T1000 (cell line): ENCODE measurements at places on chromosomes 11 and 22.

- no peak for DNase-seq
Observed at GRCh38 chr11:35116245-35116644, 22.7 kb upstream of the CD44 start.

DNA sequence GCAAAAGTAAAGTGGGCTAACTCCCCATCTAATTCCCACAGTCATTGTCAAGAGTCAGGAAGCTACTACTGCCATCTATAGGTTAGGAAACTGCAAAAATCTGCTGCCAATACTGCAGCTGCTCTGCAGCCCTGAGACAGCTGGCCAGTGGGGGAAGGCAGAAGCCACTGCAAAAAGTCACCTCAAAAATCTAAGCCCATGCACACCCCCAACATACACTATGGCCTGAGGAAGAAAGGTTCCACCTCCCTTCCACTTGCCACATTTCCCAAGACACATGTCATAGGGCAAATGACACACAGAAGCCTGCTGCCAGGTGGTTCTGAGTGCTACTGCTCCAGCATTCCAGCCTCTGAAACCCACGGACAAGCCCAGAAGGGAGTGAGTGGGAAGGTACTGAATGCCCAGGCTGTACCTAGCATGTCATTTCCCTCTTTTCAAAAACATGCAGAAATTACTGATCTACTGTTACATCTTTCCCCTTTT lies 36.9 kb downstream of the DGCR2 start:
- no peak for DNase-seq

- DNase-seq, result no peak
Observed at GRCh38 chr11:11173316-11174025, 179.6 kb downstream of the CSNK2A3 start.

- DNase-seq, result no peak
Observed at GRCh38 chr11:76673176-76674142, 2.9 kb upstream of the LRRC32 start.

DNA sequence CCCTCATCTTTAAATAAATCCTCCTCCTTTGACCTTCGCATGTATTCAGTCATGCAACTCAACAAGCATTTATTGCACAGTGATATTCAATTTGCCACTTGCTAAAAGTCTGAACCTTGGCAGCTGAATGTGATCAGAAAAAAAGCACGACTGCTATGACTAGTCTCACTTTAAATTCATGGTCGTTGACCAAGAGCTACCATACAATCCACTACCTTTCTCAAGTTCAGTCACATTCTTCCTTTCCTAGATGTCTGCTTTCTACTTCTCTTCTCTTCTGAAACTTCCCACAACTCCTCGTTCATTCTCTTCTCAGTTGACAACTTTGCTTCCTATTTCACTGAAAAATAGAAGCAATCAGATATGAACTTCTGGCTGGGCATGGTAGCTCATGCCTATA lies 2.0 kb upstream of the SAA1 start:
- DNase-seq, result no peak

- DNase-seq, result no peak
Observed at GRCh38 chr22:50513175-50513574, 5.2 kb downstream of the NCAPH2 start.

DNA sequence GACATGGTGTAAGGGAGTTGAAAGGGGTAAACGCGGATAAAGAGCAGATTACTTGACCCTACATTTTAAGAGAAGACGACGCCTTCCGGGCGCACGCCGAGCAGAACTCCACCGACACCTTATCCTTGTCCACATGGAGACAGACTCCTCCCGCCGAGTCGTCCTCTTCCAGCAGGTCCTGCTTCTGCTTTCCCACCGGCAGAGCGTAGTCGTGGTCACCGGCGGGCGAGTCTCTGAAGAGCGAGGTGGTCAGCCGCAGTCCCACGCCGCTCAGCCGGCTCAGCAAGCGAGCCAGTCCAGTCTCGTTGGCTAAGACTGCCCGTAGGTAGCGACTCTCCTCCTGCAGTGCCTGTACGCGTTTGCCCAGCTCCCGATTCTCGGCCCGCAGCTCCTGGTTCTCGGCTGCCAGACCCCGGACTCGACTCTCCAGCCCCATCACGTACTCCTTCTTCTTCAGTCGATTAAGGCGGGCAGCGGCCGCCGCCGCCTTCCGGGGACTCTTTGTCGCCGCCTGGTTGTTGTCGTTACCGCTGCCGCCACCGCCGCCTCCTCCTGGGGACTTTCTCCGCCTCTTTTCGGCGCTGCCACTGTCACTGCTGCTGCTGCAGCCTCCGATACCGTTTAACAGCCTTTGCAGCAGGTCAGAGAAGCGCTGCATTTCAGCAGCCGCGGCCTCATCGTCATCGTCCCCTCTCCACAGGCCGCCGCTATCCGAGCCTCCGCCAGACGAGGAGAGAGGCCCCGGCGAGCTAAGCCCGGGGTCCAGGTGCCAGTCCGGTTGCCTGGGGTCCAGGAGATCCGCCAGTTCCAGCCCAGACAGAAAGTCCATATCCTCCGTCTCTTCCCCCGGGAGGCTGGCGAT lies 945 bp downstream of the CREBZF start:
- peak; percentile 35 for DNase-seq

- no peak for DNase-seq
Observed at GRCh38 chr11:77883775-77884174, 62.8 kb downstream of the AAMDC start.

GRCh38 chr11:116061322-116061721 lies 557.1 kb upstream of the CADM1 start:
- DNase-seq, result no peak

DNA sequence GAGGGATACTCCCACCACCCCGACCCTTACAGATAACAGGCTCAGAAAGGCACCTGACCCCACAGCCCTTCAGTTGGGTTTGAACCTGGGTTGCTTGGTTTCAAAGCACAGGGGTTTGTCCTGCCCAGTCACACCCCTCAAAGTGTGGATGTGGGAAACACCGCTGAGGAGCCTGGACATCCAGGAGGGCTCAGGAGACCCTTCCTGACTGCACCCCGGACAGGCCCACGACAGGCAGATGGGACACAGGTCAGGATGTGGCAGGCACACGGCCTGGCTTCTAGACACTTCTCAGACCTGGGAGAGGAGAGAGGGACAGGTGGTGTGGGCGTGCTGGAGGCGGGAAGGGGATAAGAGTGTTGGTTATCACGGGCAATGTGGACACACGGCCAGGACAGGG lies 932.3 kb downstream of the BRD1 start:
- DNase-seq, result no peak

GRCh38 chr22:48755059-48755949 lies 1072.4 kb downstream of the BRD1 start:
- DNase-seq, result no peak

DNA sequence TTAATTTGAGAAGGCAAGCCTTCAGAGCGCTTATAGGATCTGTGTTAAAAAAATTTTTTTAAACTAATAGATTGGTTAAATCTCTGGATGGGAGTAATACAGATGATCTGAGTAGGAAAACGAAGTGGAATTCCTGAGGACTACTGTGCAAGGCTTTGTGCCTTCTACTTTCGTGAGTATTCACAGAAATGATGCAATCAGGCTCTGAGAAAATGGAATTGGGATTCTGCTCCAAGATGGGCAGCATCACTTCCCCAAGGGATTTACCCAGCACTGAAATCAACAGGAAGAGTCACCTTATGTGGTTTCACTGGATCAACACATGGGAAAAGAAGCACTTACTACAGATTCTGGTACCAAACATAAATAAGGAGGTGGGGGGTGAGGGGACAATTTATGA lies 12.5 kb downstream of the KMT5B start:
- no peak for DNase-seq

- DNase-seq, result no peak
Observed at GRCh38 chr11:116733969-116734508, 38.7 kb downstream of the BUD13 start.

DNA sequence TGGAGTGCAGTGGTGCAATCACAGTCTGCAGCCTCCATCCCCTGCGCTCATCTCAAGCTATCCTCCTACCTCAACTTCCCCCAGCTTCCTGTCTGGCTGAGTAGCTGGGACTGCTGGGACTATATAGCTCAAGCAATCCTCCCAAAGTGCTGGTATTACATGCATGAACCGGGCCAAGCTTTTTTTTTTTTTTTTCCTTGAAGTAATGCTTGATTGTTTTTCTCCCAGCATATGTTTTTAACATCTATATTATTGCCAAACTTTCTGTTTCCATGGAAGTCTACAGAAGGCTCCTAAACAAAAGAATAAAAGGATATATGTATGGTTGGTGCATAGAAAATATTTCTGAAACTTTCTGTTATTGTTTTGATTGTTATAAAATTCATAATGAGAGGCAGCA lies 853.6 kb downstream of the KCNA4 start:
- no peak for DNase-seq

DNA sequence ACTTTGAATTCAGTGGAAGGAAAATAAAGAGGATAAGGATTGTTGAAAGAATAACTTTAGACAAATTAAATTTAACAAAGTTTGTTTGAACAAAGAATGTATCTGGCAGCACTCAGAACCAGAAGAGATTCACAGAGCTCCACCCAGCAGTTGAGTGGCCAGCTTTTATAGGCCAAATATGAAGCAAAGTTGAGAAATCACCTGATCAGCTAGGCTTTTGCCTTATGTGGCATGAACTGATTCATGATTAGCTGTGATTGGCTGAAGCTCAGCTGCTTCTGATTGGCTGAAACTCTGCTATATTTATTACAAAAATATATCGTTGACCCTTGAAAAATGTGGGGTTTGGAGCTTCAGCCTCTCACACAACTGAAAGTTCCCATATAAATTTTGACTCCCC lies 62.6 kb downstream of the PIWIL4 start:
- DNase-seq, result no peak

DNA sequence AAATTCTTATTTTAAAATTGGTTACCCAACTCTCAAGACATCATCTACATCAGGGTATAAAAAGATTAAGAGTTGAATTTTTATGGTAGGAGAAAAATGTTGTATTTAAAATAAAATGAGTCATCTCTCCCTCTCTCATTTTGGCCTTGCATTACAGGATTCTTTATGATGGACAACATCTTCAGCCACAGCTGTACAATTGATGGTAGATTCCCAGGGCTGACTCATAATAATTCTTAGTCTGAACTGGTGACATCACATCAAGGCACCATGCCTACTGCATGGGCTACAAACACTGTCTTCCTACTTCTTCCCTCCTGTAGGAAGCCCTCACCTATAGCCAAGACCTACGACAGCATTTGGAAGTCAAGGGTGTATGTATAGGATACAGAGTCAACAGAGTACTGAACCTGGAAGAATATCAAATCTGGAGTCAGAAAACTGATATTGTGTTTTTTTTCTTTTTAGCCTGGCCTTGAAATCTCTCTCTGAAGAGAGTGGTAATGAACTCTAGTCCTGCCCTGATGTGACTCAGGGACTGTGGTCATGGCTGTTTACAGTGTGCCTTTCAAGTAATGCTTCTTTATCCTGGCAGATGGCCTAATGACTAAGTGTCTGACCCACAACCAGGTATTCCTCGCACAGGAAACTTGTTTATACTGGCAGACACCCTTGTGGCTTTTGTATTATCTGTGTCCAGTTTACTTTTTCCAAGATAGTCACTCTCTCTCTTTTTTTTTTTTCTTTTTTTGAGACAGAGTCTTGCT lies 32.5 kb downstream of the MRGPRX2 start:
- peak; percentile 6 for DNase-seq

- no peak for DNase-seq
Observed at GRCh38 chr11:46112961-46113607, 8.2 kb downstream of the PHF21A start.

DNA sequence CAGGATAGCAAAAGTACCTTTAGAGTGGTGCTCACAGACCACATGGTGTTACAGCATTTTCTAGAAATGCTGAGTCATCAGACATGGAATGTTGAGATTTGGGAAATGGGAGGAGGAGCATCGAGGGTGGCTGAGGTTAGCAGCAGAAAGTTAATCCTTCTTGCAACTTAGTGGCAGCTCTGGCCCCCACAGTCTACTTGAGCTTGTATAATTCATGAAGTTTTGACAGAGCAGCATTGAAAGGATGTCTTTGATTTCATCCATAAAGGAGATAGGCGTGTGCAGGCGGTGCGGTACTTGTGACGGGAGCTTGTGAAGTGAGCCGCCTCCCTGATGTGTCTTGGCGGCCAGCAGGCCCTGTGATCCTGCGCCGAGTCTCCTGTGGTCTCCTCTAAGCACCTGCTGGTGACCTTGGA lies 330.5 kb downstream of the TBC1D22A start:
- DNase-seq, result no peak

- DNase-seq, result no peak
Observed at GRCh38 chr11:86932924-86933875, 22.0 kb downstream of the FZD4 start.

- peak; percentile 59 for DNase-seq
Observed at GRCh38 chr22:38843657-38844314, at the start of gene NPTXR. TSS of gene NPTXR (minus strand) at chr22:38844028.

GRCh38 chr11:67174311-67174710 lies 55.2 kb downstream of the KDM2A start:
- DNase-seq, result no peak

GRCh38 chr11:67023957-67024353 lies 1.0 kb downstream of the SYT12 start:
- no peak for DNase-seq

- no peak for DNase-seq
Observed at GRCh38 chr11:88619656-88620385, 282.3 kb upstream of the CTSC start.

DNA sequence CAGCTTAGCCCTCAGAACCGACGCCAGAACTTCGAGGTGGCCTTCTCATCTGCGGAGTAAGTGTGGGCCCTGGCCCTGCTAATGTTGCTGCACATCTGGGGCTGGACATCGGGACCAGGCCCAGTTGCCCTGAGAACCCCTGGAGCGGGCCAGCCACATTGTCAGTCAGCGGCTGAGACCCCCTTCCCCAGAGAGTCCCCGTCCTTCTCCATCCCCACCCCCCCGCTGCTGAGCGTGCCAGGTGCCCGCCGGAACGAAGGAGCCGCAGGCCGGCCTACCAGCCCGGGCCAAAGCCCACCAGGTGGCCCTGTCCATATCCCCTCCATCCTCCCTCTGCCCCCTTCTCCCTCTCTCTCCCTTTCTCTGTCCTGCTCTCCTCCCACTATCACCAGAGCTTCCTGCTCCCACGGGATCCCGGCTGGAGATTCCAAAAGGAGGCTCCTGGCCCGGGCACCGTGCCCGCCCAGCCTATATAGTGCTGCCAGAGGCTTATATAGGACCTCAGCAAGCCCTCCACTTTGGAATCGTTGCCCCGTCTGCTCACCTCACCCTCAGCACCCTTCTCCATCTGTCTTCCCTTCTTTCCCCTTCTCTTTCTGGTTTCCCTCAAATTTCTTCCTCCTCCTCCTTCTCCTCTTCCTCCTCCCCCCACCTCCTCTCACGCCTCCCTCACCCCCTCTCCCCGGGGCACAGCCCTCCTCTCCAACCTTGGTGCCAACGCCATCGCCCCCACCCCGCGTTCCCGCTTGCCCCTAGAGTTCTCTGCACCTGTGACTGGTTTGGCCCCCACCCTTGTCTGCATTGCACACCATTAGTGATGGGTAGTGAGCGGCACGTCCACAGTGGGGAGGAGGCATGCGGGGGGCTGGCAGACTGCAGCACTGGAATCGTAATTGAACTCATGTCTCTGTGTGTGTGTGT lies 7.3 kb downstream of the SELENOM start:
- no peak for DNase-seq

- DNase-seq, result no peak
Observed at GRCh38 chr22:17823226-17823625, 49.0 kb upstream of the BID start.

- peak; percentile 19 for DNase-seq
Observed at GRCh38 chr11:134139873-134140331, 71.0 kb downstream of the JAM3 start.
